ENCODE measurements at places on chromosomes 1 and 21. TPM values are rescaled to one million over a fixed set of nuclear protein-coding genes. Genes with fewer than 3 reads are reported as not detected.

The ASPM gene
- total RNA-seq = 43.7 TPM

The CD48 gene
- not detected for total RNA-seq

The HMCN1 gene
- total RNA-seq = 76.6 TPM

The TMOD4 gene
- 0.52 TPM for total RNA-seq

The ANKRD65 gene
- total RNA-seq = 1.7 TPM

The UBXN10 gene
- 0.32 TPM for total RNA-seq

The ADCY10 gene
- total RNA-seq = 0.26 TPM

The AGPAT3 gene
- 45.9 TPM for total RNA-seq

The DIRAS3 gene
- 0.43 TPM for total RNA-seq

The GPR37L1 gene
- under 0.01 TPM for total RNA-seq

The GREM2 gene
- total RNA-seq = 5.1 TPM

The TRIM17 gene
- total RNA-seq = 0.13 TPM

The RIPPLY3 gene
- total RNA-seq = 0.11 TPM

The LCE7A gene
- total RNA-seq = not detected

The PLEKHO1 gene
- total RNA-seq = 34.6 TPM

The MAP3K21 gene
- total RNA-seq = 0.39 TPM

The TGFB2 gene
- 49.2 TPM for total RNA-seq

The PLXNA2 gene
- 10.6 TPM for total RNA-seq

The IL22RA1 gene
- total RNA-seq = 0.11 TPM

The FCGR3A gene
- not detected for total RNA-seq

The CDCA8 gene
- 6.5 TPM for total RNA-seq

The STPG1 gene
- 12.2 TPM for total RNA-seq

The POU2F1 gene
- total RNA-seq = 12.4 TPM

The C8A gene
- not detected for total RNA-seq

The FCRL5 gene
- not detected for total RNA-seq

The HES2 gene
- total RNA-seq = not detected

The GNAT2 gene
- total RNA-seq = 0.22 TPM

The DNAJC6 gene
- total RNA-seq = 2.5 TPM

The PHGDH gene
- 134 TPM for total RNA-seq

The IL10 gene
- total RNA-seq = 0.26 TPM

The FAM229A gene
- total RNA-seq = 1.1 TPM

The TMEM50A gene
- total RNA-seq = 200 TPM

The KCNE2 gene
- total RNA-seq = not detected

The MTMR11 gene
- 14.8 TPM for total RNA-seq

The CYP4X1 gene
- 2.1 TPM for total RNA-seq
